ENCODE measurements at places on chromosomes 13 and 19.

- DNase-seq = no peak
Measured at GRCh38 chr19:42683917-42684513, 56.3 kb downstream of the PSG3 start.

DNA sequence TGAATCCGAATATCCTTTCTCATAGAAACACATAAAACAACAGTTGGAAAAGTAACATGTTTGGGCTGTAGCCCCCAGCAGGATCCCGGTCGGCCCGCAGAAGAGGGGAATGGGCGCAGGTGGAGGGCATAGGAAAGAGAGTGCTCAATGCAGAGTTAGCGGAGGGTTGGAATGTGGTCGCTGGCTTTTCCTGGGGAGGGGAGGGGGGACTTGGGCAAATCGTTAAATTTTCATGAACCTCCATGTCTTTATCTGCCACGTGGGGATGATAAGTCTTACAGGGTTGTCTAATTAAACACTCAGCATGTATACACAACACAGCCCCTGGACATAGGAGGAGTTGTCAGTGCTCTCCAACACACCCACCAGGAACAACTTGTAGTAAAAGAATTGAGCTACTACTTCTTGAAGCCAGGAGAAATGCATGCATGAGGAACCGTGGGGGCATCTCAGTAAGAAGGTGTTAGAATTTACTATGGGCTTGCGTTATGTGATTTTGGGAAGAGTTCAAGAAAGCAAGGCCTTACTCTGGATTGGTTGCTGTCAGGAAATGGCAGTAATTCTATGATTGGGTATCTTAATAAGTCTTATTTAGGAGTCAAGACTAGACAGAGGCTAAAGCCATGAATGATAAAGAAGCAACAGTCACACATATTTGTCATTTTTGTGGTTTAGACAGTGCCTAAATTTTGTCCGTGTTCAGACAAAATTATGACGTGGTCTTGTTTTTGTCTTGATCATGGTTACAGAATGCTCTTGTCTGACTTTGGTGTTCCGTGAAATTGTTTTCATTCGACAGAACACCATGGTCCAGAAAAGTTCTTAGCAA, 671 bp upstream of the SLC46A3 start:
- no peak for DNase-seq

DNA sequence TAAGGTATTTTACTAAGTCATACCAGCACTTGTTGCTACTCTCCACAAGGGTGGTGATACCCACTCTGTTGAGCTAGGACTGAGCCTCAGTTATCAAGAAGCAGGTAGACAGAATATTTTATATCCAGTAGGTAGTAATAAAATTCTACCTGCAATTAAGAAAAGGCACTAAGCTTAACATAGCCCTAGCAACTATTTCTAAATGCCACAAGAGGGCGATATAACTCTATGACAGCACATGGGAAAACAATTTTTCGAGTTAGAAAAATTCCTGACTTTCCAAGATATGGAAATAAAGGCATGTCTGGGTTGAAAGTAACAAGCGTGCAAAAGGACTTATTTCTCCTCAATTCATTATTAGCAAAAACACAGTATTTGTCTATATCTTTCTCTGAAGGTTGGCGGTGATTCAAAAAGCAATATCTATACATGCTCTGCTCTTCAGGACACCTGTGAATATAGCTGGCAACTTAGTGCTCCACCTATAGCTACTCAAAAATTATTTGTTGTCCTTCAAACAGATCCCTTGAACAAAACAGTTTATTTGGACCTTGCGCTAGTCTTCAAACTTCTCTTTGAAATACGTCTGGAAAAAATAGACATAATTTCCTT, 14.7 kb downstream of the CCDC169 start:
- DNase-seq = no peak

- DNase-seq = no peak
Measured at GRCh38 chr19:39319098-39319891, 1.4 kb downstream of the LRFN1 start.

GRCh38 chr13:102399791-102400674, 1.8 kb downstream of the FGF14 start:
- no peak for DNase-seq

DNA sequence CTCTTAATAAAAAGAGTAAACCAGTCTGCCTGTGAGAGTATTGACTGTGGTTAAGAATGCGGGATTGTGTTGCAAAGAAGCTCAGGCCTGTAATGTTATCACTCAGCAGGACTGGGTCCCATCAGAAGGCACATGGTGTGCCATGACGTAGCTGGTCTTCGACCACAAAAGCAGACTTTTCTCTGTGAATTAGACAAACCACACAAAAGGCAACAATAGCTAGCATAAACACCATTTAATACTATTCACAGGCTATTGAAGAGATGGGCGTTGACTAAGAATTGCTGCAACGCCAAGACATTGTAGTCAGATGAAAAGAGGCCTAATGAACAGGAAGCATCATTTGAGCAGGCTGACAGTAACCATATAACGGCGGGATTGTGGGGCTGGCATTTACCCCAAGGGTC, 235.6 kb upstream of the SOX21 start:
- no peak for DNase-seq

DNA sequence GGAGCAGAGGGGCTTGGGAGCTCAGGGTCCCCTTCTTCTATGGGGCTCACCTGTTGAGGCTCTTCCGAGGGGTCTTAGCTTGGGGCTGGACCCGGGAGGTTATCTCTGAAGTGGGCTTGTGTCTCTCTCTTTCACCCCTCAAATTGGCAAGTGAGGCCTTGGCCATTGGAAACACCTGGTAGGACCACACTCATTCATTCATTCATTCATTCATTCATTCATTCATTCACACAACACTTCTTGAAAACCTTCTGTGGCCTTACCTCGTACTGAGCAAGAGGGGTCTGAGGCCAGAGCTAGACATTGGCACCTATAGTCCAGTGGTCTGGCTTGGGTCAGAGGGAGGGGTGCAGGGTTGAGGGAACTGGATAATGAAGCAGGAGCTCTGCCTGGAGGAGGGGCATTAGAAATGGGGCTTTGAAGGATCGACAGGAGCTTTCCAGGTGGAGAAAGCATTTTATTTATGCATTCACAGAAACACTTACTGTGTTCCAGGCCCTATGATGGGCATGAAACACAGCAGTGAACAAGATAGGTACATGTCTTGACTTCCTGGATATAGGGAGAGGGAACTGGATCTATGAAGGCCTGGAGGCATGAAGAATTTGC, 5.5 kb downstream of the CELF5 start:
- DNase-seq = no peak

DNA sequence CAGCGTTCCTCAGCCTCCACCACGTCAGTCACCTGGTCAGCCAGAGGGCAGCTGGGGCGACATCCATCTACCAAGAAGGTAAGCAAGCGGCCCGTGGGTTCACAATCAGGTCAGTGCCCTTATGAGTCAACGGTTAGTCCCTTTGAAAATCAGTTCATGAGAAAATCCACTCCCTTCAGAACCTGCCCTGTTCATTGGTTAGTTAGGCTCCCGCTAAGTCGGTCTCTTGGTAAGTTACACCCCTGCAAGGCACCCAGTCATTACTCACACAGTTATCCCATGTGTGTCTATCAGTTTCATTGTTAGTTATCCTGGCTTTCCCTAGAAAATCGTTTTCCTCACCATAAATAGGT, 564 bp downstream of the SIGLECL1 start:
- DNase-seq = no peak

DNA sequence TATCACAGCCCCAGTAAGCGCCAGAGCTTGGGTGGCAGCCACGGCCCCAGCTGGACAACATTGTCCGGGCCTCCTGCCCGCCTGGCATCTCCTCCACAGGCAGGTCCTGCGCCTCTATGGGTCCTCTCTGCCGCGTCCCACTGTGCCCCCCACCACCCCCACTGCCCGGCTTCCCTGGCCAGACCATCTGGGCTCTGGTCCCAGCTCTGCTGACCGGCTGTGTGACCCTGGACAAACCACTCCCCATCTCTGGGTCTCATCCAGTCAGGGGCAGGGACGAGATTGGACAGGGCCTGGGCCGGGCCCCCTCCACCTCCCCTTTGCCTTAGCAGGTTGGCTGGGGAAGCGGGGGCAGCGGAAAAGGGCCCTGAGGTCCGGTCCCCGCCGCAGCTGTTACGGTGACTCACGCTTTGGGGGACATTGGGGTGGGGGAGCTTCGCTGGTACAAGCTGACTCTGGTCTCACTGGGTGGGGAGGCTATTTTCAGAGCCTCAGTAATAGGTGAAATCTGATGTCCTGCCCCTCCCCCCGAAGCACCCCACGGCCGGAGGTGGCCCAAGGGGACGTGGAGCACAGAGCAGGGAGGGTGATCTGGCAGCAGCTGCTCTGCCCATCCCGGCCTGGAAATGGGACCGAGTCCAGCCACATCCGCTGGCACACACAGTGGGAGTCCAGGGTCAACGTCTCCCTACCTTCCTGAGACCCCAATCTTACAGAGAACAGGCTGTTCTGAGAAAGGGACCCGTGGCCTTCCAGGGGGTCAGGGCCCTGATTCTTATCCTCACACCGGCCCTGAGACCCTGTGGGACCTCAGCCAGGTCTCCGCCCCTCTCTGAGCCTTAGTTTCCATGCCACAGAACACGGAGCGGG, 9.1 kb downstream of the NFIC start:
- DNase-seq = no peak

DNA sequence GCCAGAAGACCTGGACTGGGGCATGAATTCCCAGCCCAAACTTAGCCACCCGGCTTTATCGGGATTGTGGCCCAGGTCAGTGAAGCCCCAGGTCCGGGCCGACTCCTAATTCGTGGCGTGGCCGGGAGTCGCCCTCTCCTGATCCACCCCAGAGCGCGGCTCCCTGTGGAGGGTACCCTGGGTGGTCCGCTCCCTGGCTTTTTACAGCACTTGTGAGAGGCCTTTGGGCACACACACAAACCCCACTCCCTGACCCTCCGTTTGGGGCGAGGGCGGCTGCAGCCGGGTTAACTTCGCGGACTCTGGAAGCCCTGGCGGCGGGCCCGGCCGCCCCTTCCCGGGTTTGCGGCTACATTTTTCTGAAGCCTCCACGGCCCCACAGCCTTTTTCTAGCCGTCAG, 56.4 kb downstream of the ZNF568 start:
- DNase-seq = no peak

GRCh38 chr13:101305981-101306411, 110.3 kb downstream of the NALCN start:
- DNase-seq = no peak

- DNase-seq = no peak
Measured at GRCh38 chr13:44322928-44323327, 50.7 kb upstream of the SERP2 start.

GRCh38 chr19:33350538-33351309, 22.8 kb upstream of the CEBPG start:
- no peak for DNase-seq

- no peak for DNase-seq
Measured at GRCh38 chr13:90415902-90416301, 931.6 kb upstream of the MIR17HG start.

DNA sequence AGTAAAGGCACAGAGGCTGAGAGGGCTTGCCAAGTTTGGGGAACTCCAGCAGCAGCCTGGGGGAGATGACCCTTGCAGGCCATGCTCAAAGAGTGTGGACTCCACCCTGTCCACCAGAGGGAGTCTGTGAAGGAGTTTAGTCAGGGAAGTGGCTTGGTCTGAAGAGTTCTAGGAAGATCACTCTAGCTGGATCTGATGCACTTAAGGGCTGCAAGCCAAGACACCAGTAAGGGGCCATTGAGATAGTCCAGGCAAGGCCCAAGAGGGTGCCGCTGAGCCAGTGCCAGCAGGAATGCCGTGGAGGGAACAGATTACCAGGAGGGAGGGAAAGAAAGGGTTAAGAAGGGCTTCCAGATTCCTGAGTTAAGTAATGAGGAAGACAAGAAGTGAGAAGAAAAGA, 68.7 kb downstream of the ZAR1L start:
- no peak for DNase-seq

- no peak for DNase-seq
Measured at GRCh38 chr19:15421721-15422260, 3.0 kb upstream of the AKAP8L start.

- DNase-seq = no peak
Measured at GRCh38 chr13:71242201-71242600, 624.8 kb downstream of the DACH1 start.
